ENCODE measurements at places on chromosomes 16 and 17.

GRCh38 chr16:58201163-58201562 lies 3.3 kb upstream of the CSNK2A2 start:
- no peak for DNase-seq

- DNase-seq, result no peak
Observed at GRCh38 chr16:78871241-78871640, 729.3 kb downstream of the MAF start.

GRCh38 chr16:46688101-46688653 lies 801 bp downstream of the VPS35 start:
- DNase-seq, result no peak

GRCh38 chr17:6648181-6648580 lies 3.2 kb downstream of the MED31 start:
- no peak for DNase-seq
